Smooth muscle cell of the coronary artery (primary cell): ENCODE measurements at places on chromosomes 5 and 9. TPM values are rescaled to one million over a fixed set of nuclear protein-coding genes. Genes with fewer than 3 reads are reported as not detected.

The CXCL14 gene
- total RNA-seq = 0.94 TPM in 1 of 2 replicates, not detected in the other

The VLDLR gene
- total RNA-seq = 21.4 and 29.8 TPM in 2 replicates

The NTRK2 gene
- total RNA-seq = 0.38 and 25.4 TPM in 2 replicates

The CCL21 gene
- total RNA-seq = not detected in 2 replicates

The FBP1 gene
- total RNA-seq = 0.08 TPM in 1 of 2 replicates, not detected in the other

The C6 gene
- 0.23 and 0.59 TPM in 2 replicates for total RNA-seq

The TMEM174 gene
- not detected in 2 replicates for total RNA-seq

The CBY3 gene
- total RNA-seq = not detected in 2 replicates

The CD72 gene
- total RNA-seq = 0.30 and 3.5 TPM in 2 replicates

The ARRDC3 gene
- total RNA-seq = 114 and 135 TPM in 2 replicates

The TMEM171 gene
- total RNA-seq = 0.82 and 5.1 TPM in 2 replicates

The QRFP gene
- total RNA-seq = not detected in 2 replicates

The C5orf63 gene
- 0.47 and 1.9 TPM in 2 replicates for total RNA-seq

The IRX4 gene
- total RNA-seq = not detected in 2 replicates

The CCDC69 gene
- 0.38 and 5.9 TPM in 2 replicates for total RNA-seq

The LECT2 gene
- not detected in 2 replicates for total RNA-seq

The GBGT1 gene
- 3.5 and 7.7 TPM in 2 replicates for total RNA-seq

The EIF4E1B gene
- not detected in 2 replicates for total RNA-seq

The PCDHGB5 gene
- total RNA-seq = 11.5 and 16.9 TPM in 2 replicates

The PDE6A gene
- total RNA-seq = under 0.01 TPM in 1 of 2 replicates, not detected in the other

The INSL4 gene
- not detected in 2 replicates for total RNA-seq

The SOHLH1 gene
- not detected in 2 replicates for total RNA-seq

The CAPSL gene
- not detected in 2 replicates for total RNA-seq

The CRB2 gene
- not detected in 2 replicates for total RNA-seq

The OR2V2 gene
- total RNA-seq = not detected in 2 replicates

The PRR7 gene
- 2.0 and 6.4 TPM in 2 replicates for total RNA-seq

The GDNF gene
- total RNA-seq = 0.15 and 0.35 TPM in 2 replicates

The SYNPO gene
- total RNA-seq = 0.59 and 45.0 TPM in 2 replicates

The IL33 gene
- total RNA-seq = 64.8 and 186 TPM in 2 replicates

The LHX6 gene
- total RNA-seq = 0.12 TPM in 1 of 2 replicates, not detected in the other

The FGF10 gene
- total RNA-seq = not detected in 2 replicates

The FSTL4 gene
- not detected in 2 replicates for total RNA-seq

The CCDC192 gene
- total RNA-seq = not detected in 2 replicates

The PCDHGA6 gene
- 2.2 and 2.3 TPM in 2 replicates for total RNA-seq

The MYORG gene
- 0.35 and 0.83 TPM in 2 replicates for total RNA-seq

The FOXD1 gene
- total RNA-seq = 0.82 and 2.5 TPM in 2 replicates

The SOX30 gene
- total RNA-seq = not detected in 2 replicates

The UGT3A1 gene
- not detected in 2 replicates for total RNA-seq

The STKLD1 gene
- 0.35 and 0.75 TPM in 2 replicates for total RNA-seq

The SPATA31D4 gene
- not detected in 2 replicates for total RNA-seq

The SLC46A2 gene
- not detected in 2 replicates for total RNA-seq

The UGT3A2 gene
- not detected in 2 replicates for total RNA-seq

The SLCO4C1 gene
- not detected in 2 replicates for total RNA-seq
